ENCODE measurements at places on chromosomes 7 and 10.
A peak's percentile ranks its signal among the peaks of the same experiment; 100 is the strongest.

DNA sequence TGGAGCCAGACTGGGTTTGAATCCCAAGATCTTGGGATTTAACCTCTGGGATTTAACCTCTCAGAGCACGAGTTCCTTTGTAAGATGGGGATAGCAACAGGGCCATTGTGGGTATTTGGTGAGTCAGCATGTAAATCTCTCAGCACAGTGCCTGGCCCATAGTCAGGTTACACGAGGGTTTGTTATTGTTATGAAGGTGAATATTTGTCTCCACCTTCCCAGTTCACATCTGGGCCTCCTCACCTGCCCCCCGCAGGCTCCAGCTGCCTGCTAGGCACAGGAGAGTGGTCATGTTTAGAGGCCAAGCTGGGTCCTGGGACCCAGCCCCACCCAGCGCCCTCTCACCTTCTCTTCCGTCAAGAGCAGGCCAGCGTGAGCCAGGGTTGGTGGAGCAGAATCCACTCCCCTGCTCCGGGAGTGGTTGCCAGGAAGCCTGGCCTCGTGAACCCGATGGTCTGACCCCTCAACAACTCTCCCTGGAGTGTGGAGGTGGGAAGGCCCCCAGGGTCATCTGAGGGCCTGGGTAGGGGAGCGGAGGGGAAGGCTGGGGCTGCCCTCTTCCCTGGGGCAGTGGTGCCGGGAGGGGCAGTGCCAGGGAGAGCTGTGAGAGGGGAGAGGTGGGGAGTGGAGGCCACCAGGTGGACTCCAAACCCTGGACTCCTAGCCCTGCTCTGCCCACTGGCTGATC, 26.0 kb downstream of the FAM241B start:
- DNase-seq = no peak

GRCh38 chr7:8597565-8597964, 164.2 kb downstream of the NXPH1 start:
- DNase-seq = no peak

DNA sequence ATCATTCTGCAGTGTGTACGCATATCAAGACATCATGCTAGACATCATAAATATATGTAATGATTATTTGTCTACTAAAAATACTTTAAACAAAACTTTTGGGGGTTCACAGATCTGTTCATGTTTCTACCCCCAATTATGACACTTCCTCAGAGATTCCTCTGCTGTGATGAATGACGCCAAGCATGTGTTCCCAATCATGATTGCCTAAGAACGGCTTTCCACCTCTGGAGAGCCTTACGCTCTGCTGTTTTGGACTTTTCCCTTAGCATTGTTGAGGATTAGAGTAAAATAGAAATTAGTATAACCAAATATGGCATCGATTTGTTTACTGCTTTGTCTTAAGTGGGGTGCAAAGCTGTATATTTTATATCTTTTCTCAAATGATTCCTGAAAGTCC, 236.3 kb upstream of the IGFBP3 start:
- DNase-seq = peak; percentile 43

GRCh38 chr10:113350311-113351040, 202.4 kb upstream of the HABP2 start:
- no peak for DNase-seq

Data from GM04504 (cell line).